Brain microvascular endothelial cell (primary cell): ENCODE measurements at places on chromosomes 1 and 21.

GRCh38 chr1:66276218-66276617, 257.7 kb upstream of the SGIP1 start:
- no peak for DNase-seq

DNA sequence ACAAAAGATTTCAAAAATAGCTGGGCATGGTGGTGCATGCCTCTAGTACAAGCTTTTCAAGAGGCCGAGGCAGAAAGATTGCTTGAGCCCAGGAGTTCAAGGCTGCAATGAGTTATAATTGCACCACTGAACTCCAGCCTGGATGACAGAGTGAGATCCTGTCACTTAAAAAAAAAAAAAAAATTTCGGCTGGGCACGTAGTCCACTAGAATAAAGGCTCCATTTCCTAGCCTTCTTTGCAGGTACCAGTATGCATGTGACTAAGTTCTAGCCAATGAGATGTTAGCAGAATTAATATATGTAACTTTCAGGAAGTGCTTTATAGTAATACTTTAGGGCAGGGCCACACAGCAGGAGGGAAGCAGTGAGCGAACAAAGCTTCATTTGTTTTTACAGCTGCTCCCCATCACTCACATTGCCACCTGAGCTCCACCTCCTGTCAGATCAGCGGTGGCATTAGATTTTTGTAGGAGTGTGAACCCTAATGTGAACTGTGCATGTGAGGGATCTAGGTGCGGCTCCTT, 28.8 kb upstream of the SYDE2 start:
- DNase-seq: no peak

DNA sequence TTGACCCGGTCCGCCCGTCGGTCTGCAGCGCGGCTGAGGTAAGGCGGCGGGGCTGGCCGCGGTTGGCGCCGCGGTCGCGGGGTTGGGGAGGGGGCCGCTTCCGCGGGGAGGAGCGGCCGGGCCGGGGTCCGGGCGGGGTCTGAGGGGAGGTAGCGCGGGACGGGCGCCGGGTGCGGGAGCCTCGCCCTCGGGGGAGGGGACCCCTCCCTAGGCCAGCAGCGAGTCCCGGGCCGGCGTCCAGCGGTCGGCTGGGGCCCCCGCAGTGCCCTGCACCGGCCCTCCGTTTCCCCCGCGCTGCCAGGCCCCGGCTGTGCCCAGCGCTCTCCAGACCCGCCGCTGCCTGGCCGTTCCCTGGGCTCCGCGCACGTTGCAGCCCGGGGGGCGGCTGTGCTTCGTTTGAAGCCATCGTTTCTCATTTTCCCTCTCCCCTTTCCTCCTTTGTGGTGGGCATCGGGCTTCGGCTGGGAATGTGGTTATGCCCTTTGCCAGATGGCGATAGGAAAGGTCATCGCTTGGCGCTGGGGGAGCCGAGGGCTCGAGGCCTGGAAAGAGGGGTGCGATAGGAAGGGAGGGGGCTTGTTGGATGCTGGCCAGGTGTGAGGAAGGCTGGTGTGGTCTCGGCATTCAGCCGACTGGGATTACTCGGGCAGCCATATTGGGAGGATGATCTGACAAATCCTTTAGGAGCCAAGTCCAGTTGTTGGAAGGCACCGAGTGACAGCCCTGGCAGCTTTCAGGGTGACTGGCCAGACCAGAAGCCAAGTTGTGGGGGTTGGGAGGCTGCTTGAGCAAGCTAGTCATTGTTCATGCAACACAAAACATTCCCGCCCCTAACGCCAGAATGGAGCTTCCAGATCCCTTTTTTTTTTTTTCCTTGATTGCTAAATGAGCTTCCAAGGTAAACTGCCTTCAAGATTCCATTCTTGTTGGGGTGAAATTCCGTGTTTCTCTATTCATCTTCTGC, 753 bp downstream of the KIF1B start:
- DNase-seq: peak; percentile 89

DNA sequence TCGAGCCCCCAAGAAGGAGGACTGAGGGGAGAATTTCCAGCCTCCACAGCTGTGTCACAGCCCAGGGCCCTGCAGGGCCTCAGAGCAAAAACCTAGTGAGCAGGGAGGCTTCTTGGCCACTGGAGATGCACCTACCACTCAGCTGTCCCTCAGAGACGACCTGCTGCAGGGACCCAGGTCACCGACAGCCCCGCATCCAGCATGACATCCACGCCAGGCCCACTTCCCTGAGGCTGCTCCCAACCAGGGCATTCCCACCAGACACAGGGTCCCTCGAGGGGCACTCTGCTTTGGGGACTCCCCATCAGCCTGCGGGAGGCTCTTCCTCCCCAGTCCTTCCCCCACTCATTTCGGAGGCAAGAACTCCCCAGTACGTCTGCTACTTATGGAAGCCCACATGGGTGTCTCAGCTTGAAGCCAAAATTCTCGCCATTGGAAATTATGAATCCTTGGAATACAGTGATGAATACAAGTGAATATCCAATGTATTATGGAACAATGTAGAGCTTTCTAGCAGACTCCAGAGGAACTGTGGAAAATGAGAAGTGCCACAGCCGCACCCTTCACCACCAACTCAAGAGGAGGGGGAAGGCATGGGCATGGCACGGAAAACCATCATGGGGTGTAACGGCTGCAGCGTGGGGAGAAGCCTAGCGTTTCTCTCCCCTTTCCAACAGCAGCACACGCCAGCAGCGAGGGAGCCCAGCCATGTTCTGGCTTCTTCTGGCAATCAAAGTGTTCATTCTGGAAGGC, 6.9 kb downstream of the TFF3 start:
- DNase-seq: no peak

DNA sequence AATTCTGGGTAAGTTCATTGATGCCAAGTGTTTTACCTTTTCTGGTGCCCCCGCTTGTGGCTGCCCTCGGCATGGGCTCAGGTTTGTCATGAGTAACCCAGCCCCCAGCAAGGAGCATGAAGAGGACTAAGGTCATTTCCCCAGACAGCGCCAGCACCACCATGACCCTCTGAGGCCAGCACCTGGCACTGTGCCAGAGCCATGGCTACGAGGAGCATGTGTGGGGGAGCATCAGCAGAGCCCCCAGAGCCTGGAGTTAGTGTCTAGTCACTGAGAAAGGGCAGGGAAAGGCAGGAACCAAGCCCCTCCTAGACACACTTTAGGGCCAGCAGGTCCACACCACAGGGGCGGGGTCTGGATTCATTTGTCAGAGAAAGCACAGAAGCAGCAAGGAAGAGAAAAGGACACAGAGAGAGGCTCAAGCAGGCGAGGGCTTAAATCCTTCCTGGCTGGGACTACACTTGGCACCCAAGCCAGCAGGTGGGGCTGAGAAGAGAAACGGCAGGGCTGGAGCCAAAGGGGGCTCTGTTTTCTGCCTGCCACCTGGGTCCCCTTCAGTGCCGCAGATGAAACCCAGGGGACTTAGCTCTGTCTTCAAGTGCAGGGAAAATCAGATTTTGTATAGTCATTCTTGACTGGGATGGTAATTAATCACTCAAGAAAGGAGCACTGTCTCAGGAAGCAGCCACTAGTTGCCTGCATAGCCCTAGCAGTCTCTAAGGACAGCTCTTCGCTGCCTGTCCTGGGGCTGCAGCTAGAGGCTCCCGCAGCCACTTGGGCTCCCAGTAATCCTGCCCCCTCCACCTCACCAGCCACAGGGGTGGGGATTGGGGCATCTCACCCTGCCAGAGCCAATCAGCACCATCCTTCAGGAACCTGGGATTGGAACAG, 79.6 kb upstream of the ZC3H12A start:
- no peak for DNase-seq

DNA sequence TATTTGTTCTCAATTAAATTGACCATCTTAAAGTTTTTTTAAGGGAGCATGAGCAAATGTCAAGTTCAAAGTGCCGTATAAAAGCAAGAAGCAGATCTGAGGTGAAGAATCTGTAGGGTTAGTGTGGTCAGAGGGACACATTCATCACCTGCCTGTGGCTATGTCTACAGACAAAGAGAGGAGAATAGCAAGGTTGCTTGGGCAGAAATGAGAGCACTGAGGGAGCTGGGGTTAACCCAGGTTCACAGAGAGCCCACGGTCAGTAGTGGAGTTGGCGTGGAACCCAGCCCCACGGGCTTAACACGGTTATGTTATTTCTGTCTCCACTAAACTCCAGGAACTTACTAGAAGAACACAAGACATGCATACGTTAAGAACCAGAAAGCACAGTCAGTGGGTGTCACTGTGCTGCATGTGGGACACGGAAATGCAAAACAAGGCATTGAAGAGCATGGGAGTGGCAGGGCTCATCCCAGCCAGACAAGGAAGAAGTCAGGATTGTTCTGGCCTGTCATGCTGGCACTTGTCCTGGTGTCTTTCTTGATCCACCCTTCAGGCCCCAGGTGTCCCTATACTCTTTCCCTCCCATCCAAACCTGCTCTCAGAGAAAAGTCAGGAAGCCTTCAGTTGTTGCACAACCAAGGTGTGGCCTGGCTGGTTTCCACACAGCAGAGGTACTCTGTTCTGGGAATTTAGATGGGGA, 95.5 kb upstream of the IVNS1ABP start:
- DNase-seq: no peak

GRCh38 chr1:154791292-154792166, 78.6 kb downstream of the KCNN3 start:
- peak; percentile 16 for DNase-seq

DNA sequence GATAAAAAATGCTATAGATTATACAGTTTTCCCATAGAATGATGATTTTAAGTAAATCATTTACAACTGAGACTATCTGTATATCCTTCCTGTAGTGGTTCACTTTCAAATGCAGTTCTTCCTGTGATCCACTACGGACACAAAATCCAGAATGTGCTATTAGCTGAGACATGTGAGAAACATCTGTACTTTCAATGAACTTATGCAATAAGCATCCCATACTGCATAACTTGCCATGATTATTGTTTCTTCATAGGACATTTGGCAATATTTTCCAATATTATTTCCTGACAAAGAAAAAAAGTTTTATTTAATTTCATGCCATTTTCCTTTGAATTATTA, 83.5 kb upstream of the PRDX6 start:
- DNase-seq: peak; percentile 80

GRCh38 chr1:155004352-155005075, 1.9 kb downstream of the ZBTB7B start:
- DNase-seq: no peak

GRCh38 chr1:231153726-231154125, 8.1 kb upstream of the TRIM67 start:
- DNase-seq: no peak

DNA sequence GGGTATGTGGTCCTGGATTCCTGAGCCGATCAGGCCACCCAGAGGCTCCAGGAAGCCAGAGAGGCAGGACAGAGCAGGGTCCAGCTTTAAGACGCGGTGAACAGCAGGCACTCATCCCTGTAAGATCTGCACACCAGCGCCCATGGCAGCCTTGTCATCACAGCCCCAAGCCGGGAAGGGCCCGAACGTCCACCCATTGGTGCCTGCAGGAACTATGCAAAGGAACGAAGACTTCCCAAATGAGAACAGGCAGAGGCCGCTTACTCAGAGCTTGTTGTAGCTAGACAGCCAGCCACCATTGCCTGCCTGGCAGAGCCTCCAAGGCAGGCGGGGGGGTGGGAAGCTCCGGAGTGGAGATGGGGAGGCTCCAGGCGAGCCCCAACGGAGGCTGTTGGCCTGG, 12.1 kb upstream of the ARHGEF16 start:
- no peak for DNase-seq

- no peak for DNase-seq
Observed at GRCh38 chr1:3864884-3865283, 7.6 kb downstream of the DFFB start.

- DNase-seq: no peak
Observed at GRCh38 chr21:45392573-45392971, 12.4 kb upstream of the COL18A1 start.

- no peak for DNase-seq
Observed at GRCh38 chr1:41582351-41582750, 97.9 kb upstream of the EDN2 start.

GRCh38 chr1:241323514-241324195, 33.4 kb downstream of the RGS7 start:
- DNase-seq: peak; percentile 57

- DNase-seq: peak; percentile 41
Observed at GRCh38 chr1:223845037-223845809, 524 bp downstream of the TP53BP2 start.

DNA sequence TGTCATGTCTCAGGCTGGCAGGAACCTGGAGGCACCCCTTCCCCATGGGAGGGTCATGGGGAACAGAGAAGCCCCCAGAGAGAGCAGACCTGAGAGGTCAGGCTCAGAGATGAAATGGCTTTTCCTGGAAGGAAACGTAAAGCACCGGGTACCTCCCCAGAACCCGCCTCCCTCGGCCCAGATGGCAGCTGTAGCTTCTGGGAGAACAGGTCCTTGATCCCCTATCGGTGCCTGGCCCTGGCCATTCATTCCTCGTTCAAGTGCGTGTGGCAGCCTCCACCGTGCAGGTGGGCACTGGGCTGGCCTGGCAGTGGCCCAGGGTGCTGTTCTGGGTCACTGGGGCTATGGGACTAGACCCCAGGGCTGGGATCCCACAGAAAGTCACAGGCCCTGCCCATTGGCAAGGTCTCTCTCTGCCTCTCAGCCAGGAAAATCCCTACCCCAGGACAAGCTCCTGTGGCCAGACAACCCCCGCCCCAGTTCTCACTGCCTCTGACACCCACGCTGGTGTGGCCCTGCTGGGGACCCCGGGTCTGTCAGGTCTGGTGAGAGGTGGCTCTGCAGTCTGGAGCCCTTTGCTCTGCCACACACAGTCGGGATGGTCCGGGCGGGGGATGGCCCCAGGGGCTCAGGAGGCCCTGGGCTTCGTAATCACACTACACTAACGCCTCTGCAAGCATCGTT, 183.2 kb upstream of the VAMP3 start:
- DNase-seq: no peak

DNA sequence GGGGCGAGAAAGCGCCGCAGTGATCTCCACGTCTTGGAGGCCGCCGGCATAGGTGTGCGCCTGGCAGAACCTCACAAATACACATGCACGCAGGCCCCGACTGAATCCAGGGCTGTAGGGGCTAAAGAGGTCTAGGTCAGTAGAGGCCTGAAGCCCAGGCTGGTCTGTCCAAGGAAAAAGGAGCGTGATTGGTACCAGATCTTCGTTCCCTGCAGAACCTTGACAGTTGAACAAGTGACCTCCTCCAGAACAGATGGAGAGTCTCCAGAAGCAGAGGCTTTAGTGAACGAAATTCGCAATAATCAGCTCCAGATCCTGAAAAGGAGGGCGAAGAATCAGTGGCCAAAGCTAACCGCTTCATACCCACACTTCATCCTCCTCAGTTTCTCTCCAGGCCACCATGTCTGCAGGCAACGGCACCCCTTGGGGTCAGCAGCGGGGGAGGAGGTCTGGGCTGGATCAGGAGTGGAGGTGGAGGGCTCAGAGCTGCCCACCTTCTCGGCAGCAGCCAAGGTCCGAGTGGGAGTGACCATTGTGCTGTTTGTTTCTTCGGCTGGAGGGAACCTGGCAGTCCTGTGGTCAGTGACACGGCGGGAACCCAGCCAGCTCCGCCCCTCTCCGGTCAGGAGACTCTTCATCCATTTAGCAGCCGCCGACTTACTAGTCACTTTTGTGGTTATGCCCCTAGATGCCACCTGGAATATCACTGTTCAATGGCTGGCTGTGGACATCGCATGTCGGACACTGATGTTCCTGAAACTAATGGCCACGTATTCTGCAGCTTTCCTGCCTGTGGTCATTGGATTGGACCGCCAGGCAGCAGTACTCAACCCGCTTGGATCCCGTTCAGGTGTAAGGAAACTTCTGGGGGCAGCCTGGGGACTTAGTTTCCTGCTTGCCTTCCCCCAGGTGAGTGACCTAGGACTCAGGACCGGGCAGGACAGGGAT, 749 bp upstream of the PEX11B start:
- peak; percentile 48 for DNase-seq

GRCh38 chr1:48206371-48206770, 16.1 kb upstream of the SLC5A9 start:
- no peak for DNase-seq
